Stimulated activated CD8-positive, alpha-beta memory T cell treated with anti-CD3 and anti-CD28 coated beads, Interleukin-4, amount 100 ng/mL, for 4 hours (primary cell): ENCODE measurements at places on chromosomes 13 and 19.

- DNase-seq, result no peak
These were observed 64.8 kb downstream of the ARHGAP35 start for GRCh38 chr19:46925548-46925950.

DNA sequence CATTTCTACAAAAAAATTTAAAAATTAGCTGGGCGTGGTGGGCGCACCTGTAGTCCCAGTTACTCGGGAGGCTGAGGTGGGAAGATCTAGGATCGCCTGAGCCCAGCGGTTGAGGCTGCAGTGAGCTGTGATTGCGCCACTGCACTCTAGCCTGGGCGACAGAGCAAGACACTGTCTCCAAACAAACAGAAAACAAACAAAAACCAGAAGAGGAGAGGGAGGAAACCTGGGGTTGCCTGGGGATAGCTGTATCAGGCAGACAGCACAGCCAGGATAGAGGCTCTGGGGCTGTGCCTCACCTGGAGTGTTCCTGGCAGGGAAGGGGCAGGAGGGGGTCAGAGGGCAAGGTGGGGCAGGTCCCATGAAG is 2.6 kb upstream of the POLR2E start:
- no peak for DNase-seq

DNA sequence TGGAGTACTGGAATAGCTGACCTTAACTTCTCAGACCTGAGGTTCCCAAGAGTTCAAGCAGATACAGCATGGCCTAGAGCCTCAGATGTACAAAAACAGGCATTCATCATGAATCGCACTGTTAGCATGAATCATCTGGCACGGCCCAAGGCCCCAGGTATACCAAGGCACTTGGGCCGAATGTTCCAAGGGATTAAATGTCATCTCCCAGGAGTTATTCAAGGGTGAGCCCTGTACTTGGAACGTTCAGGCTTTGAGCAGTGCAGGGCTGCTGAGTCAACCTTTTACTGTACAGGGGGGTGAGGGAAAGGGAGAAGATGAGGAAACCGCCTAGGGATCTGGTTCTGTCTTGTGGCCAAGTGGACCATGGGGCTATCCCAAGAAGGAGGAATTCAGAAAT is 6.3 kb downstream of the KLK3 start:
- DNase-seq, result no peak

DNA sequence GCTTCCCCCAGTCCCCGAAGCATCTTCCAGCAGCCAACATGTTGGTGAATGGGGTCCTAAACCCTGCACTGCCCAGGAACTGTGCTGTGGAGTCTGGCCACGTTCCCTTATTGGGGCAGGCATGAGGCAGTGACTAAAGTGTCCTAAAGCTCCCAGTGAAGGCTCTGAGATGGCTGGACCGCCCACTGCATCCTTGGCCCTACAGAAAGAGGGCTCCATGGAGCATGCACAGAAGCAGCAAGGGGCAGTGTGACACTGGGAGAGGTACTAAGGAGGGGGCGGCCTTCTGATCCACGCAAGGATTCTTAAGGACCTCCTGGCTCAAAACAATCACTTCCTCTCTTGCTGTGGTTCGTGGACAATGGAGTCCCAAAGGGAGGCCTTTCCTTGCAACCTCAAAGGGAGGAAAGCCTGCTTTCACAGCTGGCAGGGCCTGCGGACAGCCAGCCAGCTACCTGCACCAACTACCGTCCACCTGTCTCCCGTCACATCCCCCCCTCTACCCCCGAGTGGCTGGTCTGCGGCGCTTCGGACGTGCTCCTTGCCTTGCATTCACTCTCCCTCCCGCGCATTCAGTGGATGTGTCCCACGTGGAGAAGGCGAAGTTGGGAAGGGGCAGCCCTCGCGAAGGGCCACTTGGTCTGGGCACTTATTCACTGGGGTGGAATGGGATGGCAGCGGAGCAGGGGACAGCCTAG is 63.9 kb upstream of the STARD13 start:
- no peak for DNase-seq

GRCh38 chr13:48492096-48492440 is 40.8 kb downstream of the RCBTB2 start:
- no peak for DNase-seq

- no peak for DNase-seq
These were observed 34.4 kb downstream of the MAP4K1 start for GRCh38 chr19:38583219-38583984.
